NCI-H1105 (cell line): ENCODE measurements at places on chromosomes 7 and 10.

- DNase-seq = no peak
These were observed 176.4 kb downstream of the ELFN1 start for GRCh38 chr7:1846331-1847065.

- DNase-seq = no peak
These were observed 242.2 kb upstream of the GRB10 start for GRCh38 chr7:51024867-51025266.

DNA sequence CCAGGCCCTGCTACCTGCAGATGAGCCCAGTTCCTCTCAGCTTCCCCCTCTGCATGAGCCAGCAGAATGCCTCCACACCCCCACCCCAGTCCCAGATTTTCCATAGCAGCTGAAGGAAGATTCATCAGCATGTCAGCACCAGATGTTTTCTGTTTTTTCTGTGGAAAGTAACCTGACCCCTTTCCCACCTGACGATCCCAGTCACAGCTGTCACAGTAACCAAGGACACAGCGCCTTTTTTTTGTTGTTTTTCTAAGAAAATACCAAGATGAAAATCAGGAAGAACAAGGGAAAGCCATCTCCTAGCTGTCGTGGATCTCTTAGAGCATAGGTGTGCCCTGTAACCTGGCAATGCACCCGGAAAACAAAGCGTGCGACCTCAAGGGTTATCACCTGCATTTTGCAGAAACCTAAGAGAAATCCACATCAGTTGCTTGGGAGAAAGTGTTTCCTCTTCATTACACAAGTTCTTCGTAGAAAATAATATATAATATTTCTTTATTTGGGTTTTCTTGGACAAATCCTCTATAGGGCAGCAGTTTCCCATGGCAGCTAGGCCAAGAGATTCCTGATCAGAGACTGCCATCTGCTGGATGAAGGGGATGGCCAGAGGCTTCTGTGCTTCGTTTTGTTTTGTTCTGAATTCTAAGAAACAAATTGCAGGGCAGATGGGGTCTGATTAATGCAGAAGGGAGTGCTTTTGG lies 401.9 kb downstream of the TNS3 start:
- peak; percentile 42 for DNase-seq

- no peak for DNase-seq
These were observed 189.9 kb downstream of the EBF3 start for GRCh38 chr10:129774082-129774735.

- DNase-seq = no peak
These were observed 13.5 kb downstream of the AHR start for GRCh38 chr7:17311952-17312351.

DNA sequence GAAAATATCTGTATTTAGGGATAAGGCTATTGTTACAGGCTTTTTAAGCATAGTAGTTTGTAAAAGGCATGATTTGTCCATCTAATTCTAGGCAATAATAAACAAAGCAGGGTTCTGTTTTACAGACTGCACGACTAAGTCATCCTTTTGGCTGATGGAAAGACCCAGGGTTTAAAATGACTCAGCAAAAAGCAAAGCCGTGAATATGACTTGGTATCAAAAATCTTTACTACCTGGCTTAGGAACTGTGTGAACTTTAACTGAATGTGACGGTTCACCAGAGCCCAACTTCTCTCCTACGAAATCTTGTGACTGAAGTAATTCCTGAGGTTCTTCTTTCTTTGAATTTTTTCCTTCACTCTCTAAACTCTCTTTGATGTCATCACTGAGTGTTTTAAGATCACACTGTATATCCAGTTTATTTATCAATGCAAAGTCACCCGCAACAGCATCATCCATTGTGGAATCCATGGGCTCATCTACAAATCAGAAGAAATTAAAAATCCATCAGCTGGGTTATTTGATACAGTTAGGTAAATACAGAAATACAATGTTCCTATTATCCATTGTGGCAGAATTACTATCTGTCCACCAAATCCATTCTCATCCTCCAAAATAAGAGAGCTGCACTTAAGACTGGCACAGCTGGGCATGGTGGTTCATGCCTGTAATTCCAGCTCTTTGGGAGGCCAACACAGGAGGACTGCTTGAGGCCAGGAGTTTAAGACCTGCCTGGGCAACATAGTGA lies 17.0 kb downstream of the ATE1 start:
- DNase-seq = no peak

GRCh38 chr7:36147361-36147760 lies 5.7 kb upstream of the EEPD1 start:
- DNase-seq = no peak

- peak; percentile 30 for DNase-seq
These were observed 4.7 kb upstream of the ABLIM1 start for GRCh38 chr10:114662646-114663217.

GRCh38 chr7:107622429-107622828 lies 38.2 kb upstream of the SLC26A4 start:
- DNase-seq = no peak

GRCh38 chr10:112715581-112715980 lies 234.5 kb upstream of the TCF7L2 start:
- no peak for DNase-seq

DNA sequence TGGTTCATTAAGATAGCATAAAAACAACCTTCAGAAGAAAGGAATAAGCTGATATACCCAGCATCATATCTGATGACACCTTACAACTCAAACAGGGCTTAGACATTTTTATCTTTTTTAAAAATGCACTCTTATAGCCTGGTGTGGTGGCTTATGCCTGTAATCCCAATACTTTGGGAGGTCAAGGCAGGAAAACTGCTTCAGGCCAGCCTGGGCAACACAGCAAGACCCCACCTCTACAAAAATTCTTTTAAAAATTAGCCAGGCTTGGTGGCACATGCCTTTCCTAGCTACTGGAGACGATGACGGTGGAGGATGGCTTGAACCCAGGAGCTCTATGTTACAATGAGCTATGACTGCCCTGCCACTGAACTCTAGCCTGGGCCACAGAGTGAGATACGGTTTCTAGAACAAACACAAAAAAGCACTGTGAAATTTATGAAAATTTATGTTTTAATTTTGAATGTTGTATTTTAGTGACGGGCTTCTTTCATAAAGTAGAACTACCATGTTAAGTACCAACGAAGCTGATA lies 12.3 kb upstream of the KMT2E start:
- no peak for DNase-seq

DNA sequence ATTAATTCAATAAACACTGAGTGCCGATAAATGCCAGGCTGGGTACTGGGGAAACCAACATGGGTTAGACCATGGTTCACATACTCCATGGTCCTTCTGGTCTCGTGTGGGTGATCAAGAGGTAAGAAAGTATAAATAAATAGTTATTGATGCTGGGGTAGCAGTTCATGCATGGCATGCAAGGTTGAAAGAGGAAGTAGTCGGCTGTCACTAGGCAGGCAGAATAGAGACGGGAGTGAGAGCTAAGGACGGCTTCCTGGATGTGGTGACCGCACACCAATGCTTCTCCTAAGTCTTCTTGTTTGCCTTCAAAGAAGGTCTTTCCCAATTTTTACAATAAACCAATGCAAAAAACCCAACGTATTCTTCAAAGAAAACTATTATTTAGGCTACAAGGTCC lies 208.6 kb downstream of the ADAM12 start:
- no peak for DNase-seq

DNA sequence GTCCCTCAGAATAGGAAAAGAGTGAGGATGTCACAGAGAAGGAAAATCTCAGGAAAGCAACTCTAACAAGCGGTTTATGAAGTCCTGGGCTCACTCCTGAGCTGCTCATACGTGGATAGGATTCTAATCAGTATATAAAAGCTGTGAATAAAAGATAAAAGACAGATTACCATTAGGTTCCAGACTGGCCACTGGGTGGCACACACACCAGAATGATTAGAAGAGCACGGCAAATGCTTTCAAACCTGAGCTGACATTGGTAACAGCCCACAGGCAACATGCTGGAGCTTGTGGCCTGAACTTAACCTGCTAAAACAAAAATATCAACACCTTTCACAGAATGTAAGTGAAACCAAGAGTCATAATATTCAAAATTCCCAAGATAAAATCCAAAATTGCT lies 370.8 kb downstream of the GRID1 start:
- DNase-seq = no peak

DNA sequence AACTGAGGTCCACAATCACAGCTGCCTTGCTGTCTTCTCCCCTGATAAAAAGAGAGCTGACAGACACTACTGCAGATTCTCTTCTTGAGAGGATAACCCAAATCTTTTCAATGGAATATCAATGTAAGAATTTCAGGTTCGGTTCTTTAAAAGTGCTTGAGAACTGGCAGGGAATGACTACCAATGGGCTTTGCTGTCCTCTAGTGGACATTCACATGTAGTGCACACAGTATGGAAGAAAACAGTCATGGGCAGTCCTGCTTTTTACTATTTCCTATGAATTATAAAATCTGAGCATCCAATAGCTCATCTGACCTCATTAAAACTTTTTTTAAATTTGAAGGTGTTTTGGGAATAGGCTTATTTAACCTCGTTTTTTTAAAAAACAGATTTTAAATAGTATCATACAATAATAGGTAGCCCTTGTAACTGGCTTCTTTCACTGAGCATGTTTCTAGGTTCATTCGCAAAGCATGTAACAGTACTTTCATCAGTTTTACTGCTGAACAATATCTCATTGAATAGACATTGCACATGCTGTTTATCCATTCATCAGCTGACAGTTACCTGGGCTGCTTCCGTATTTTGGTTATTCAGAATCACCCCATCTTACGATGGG lies 18.3 kb downstream of the FZD9 start:
- DNase-seq = peak; percentile 35

DNA sequence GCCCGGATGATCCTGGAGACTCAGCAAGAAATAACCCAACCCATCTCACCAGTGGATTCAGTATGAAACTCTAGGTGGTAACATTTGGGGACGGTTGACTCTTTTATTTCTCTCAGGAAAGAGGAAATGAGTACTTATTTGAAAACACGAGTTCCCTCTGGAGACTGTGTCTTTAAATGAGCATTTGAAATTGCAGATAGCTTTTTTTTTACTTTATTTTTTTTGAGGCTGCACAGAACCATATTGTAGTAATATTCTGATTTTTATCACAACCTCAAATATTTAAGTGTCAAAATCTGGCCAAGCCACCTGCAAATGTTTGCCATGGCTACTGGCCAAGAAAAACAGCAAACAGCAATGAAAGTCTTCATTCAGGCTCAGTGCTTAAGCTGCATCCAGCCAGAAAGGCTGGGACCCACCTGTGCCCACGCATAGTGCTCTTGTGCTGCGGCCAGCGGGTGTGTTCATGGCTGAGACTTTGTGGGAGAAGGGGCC lies 160.8 kb downstream of the CREB5 start:
- peak; percentile 90 for DNase-seq

DNA sequence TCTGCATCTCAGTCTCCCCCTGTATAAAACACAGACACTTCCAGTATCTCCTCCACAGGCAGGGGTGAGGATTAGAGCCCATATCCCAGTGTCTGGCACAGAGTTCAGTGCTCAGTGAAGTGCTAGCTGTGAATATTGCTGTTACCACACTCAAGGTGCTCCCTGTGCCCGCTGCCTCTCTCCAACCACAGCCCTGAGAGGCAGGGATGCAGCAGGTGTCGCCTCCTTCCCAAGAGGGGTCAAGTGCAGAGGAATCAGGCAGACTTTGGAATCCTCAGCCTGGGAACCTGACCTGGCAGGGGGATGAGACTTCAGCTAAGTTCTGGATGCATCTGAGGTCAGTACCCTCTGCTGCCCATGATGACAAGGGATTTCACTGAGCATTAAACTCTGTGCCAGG lies 163.1 kb downstream of the GFRA1 start:
- DNase-seq = no peak

DNA sequence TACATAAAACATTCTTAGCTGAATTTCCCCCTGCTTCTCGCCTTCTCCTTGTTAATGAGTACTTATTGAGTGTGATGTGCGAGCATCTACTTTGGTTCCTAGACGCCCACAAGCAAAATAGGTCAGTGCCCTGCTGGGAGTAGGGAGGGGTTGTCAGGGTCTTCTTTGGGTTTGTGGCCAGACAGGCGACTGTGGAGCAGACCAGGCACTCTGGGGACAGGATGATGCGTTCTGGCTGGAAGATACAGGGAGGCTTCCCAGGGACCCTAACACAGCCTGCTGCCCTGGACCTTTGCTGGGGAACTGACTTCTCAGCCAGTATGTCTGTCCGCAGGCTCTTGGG lies 227.2 kb downstream of the CUX1 start:
- DNase-seq = no peak

DNA sequence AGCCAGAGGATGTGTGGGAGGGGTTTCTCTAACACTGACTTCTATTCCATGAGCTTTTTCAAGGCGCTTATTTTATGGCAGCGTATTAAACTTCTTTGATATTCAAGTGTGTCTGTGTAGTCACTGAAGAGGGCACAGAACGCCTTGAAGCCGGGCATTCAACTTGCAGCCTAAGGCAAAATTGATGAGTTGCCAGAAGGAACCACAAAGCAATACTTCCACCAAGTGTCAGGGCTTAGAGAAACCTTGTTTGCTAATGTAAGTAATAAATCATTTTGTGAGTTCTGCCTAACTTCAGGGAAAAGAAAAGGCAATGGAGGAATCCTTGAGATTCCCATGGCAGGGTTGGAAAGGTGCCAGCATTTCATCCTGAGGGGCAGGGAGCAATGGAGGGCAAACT lies 163.8 kb downstream of the LCOR start:
- DNase-seq = no peak

DNA sequence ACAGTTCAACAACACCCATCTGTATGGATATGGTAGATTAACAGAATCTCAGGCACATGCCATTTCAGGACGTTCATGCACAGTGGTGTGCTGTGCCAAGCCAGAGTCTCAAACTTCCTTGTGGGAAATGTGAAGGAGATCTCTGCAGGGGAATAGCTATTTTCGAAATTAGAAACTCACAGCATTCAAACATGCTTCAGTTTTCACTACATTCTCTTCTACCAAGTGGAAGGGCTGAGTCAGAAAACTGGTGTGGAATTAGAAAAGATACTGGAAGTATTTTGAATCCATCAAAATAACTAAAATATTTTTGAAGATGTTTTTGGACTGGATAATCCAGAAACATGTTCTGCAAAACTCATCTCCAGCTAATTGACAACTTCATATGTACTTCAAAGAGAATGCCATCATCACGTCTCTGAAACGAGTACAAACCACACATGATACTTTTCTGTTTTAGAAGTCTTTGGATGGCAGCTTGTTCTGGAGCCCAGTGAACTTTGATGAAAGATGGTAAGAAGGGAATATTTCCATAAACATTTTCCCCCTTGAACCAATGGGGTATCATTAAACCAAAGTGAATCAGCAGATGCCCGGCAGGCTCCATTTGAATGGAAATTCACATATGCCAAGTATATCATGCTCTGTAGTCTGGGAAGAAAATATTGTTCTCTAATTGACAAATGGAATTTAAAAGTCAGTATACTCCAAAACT lies 616.3 kb upstream of the IGFBP3 start:
- DNase-seq = no peak

DNA sequence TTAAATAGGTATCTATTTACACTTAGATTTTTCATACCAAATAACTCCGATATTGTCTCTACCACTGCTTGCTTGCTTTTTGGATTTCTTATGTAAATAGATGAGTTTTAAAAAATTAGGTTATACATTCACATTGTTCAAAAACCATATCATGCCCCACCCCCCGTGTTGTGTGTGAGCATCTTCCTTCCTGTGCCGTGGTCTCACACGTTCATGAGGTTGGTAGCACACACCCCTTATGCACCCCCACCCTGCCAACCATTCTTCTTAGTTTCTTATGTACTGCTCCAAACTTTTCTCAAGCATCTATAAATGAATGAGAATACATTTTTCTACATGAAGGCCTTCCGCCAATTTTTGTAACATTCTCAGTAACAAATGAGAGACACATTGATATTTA lies 115.6 kb downstream of the FANK1 start:
- DNase-seq = no peak

- no peak for DNase-seq
These were observed 17.9 kb downstream of the SEM1 start for GRCh38 chr7:96691702-96692101.

GRCh38 chr10:21929070-21929469 lies 74.5 kb downstream of the DNAJC1 start:
- DNase-seq = no peak
